Activated naive CD4-positive, alpha-beta T cell treated with anti-CD3 and anti-CD28 coated beads, Interleukin-2, amount 50 U/mL, for 16 hours (primary cell): ENCODE measurements at places on chromosomes 6 and 20.

GRCh38 chr6:111713236-111713635 lies 107.6 kb upstream of the TRAF3IP2 start:
- DNase-seq = no peak

GRCh38 chr6:29681811-29682210 lies 859 bp upstream of the ZFP57 start:
- no peak for DNase-seq

DNA sequence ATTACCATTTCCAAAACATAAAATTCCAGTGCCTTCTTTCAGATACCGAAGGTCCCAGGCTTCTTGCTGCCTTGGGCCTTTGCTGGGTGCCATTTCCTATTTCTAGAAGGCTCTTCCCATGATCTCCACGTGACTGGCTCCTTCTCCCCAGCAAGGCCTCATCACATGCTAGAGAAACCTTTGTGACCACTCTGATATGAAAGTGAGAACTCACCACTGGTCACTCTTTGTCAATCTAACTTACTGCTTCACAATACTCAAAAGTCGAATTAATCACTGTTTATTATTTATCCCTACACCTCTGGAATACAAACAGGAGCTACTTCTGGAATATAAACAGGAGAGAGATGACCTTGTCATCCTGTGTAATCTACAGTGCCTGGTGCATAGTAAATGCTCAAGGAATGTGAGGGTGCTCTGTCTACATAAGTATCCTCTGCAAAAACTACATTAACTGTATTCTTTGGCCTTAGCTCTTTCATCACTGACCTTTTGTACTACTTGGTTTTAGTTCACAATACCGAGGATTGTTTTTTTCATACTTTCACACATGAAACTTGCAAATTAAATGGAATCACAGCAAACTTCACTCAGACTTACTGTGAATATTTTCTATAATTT lies 1.6 kb downstream of the STX7 start:
- DNase-seq = no peak

- no peak for DNase-seq
Measured at GRCh38 chr6:106702451-106703110, 73.2 kb downstream of the QRSL1 start.

DNA sequence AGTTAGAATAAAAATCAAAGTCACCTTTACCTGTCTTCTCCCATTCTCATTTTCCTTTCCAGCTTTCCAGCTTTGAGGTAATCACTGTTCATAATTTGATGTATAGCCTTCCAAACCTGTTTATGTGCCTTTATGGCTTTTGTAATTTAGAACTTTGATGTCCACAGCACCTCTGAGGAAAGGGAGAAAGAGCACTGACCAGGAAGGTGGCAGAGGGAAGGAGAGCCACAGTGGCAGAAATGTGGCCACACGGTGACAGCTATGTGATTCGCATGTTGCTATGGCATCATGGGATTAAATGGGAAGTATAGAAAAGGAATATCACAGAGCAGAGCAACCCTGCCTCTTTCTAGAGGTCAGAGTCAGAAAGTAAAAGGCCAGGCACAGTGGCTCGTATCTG lies 51.7 kb upstream of the PLCG1 start:
- no peak for DNase-seq

DNA sequence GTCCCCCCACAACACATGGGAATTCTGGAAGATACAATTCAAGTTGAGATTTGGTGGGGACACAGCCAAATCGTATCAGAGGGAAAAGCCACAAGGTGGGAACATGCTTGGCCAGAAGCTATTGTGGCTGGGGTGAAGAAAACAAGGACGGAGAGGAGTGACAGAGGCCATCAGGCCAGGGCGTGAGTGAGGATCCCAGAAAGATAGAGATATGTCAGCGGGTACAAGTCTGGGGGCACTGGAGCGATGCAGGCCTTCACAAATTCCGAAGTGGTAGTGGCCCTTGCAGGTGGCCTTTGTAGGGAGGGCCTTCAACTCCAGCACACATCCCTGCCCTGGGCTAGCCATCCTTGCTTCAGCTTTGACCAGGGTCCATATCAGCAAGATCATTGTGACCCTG lies 159.1 kb downstream of the BCAS1 start:
- DNase-seq = no peak
